Large intestine (tissue), 12 donors: ENCODE measurements at places on chromosomes 4 and X.

DNA sequence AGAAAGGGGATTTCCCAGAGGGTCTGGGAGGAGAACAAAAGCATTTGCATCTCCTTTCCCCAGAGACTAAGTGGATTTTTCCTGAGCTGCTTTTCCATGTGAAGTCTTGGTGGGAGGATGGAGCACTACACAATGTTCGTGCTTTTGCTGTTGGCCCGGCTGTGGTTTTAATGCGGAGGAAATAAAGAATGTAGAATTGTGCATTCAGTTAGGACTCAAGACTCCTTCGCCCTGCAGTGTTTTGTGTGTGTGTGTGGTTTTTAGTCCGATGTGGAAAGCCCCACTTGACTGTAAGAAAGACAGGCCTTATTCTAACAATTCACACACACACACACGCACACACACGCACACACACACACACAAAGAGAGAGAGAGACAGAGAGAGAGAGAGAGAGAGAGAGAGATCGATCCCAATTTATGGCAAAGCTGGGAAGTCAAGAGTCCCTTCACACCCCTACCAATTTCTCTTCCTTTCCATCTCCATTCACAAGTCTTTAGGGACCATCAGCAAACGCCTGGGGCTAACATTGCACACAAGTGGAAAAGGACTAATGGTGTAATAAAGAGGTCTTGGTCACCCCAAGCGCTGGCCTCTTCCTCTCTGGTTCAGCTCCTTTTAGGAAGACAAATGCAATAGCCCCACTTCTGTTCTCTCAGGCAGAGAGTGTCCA lies 44.2 kb downstream of the CLDN34 start:
- no peak for DNase-seq

- DNase-seq, result no peak
Observed at GRCh38 chr4:6501171-6501570, 28.8 kb upstream of the PPP2R2C start.

DNA sequence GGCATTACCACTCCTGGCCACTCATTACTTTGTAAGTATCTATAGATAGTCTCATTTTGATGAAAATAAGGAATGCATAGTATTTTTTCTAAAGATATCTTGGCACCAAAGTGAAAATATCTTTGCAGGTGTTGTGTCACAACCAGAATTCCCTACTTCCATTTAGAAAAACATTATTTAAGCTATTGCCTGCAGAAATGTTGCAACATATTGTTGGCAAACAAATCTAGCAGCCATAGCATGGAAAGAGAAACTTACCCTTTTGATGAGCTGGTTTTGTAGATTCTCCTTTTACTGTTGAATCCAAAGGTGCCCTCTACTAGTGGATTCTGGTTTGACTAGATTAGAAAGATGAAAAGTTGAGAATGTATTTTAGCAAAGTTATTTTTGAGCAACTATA lies 138.8 kb downstream of the AREG start:
- no peak for DNase-seq

DNA sequence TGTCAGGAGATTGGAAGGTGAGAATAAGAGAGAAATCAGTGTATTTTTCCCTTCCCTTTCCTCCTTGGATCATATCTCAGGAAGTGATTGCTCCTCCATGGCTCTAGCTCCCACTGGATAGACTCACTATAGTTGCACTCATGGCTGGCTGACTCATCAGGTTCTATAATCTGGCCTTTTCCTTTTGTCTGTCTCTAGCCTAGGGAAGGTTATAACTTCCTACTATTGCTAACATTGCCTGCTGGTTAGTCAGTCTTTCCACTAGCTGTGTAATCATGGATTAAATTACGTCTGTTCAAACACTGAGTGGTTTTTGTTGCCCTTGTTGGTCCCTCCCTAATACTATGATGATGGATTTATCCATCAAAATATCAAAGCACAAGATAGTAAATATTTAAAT lies 195.5 kb upstream of the VEGFC start:
- no peak for DNase-seq

DNA sequence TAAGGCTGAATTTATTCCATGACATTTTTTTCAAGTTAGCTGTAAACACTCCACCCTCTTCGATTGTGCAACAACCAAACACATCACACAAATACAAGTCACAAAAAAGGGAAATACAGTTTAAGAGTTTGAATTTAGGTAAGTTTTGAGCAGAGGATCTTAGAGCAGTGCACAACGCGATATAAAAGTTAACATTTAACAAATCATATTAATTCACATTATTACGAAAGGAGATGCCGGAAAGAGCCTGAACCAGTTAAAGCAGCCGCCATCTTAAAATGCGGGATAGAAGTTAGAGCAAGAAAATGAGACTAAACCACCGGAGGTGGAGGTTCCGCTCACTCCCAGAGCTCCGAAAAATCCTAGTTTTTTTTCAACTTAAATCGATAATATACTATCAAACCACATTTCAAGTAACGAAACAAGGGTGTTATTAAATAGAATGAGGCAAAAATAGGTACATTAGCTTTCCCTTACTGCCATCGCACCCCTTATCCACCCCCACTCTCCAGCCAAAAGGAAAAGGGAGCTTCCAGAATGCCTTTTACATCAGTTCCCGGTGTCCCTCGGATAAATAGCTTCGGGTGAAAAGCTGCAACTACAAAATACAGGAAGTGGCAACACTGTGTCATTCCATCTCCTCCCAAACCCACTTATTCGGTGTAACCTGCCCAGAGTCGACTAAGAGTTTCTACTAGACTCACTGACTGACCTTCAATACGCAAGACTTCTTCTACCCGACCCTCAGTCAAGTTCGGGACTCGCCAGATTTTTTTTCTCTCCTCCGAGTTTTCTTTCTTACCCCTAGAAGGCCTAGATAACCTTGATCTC lies 1.9 kb downstream of the UBE2D3 start:
- DNase-seq, result peak; percentile 35

- no peak for DNase-seq
Observed at GRCh38 chrX:119573840-119574393, 446 bp upstream of the UBE2A start.

DNA sequence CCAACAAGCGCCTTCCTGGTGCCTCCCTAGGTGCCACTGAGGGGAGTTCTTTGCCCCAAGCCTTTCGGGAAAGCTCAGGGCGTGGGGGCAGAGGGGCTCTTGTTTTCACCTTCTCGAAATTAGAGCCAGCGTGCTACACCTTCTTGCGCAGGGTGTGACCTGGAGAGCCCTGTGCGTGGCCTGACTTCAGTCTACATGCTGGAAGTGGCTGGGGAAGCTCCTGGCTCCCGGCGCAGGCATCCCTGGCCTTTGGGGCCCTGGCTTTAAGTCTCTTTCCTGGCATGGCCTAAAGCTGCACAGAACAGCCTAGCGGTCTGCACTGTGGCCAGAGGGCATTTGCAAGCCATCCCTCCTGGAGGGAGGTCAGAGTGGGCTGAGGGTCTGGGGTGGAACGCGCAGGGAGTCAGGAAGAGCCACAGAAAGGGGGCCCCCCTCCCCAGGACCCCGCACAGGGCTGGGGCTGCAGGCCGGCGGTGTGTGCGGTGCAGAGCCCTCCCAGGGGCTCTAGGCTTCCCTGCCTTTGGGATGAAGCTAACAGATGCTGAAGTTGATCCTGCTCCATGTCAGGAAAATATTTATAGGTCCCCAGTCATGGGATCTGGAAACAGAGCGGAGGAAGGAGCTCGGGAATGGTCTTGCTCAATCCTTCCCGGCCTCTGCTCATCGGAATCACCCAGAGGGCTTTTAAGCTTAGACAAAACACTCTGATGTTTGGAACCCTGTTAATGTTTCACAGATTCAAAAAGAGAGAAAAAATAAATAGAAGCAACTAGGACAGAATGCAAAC lies 781 bp upstream of the SPON2 start:
- no peak for DNase-seq

GRCh38 chr4:184722798-184723197 lies 11.1 kb downstream of the CENPU start:
- DNase-seq, result no peak

DNA sequence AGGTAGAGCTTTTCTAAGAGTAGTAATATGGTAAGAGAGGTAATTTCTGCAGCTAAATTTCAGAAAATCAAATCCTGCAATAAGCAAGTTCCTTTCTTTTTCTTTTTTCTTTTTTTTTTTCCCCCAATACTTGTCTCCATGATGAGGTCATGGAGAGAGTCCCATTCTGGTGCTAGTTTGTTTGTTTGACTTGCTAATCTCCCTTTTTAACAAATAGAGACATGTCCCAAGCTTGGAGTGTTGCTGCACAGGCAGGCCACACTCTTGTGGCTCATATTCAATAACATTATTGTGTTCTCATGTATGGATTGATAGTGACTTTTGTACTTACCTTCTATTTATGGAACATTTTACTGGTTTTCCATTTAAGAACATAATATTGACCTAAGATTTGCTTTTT lies 25.5 kb downstream of the PTPN13 start:
- DNase-seq, result no peak

GRCh38 chr4:38026158-38026740 lies 66.1 kb downstream of the PTTG2 start:
- DNase-seq, result peak; percentile 77

DNA sequence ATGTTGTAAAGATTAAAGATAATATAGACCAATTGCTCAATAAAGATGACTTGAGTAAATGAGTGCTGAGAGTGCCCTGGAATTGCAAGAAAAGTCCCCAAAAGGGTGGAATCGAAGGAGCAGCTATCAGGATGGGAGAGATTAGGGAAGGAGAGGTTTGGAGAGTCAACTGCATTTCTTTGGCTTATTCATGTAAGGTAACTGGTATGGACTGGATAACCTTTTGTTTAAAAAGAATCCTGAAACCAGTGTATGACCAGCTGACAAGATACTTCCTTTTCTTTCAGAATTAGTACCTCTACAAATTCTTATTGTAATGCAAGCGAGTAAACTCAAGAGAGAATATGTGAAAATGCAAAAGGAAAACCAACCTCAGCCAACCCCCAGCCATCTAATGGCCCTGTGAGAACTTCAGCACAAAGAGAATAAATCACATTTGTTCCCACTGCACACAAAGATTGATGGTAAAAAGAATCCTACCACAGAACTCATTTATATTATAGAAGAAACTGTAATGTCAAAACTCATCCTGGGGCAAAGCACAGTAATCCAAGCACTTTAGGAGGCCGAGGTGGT lies 24.5 kb upstream of the SPP1 start:
- DNase-seq, result no peak

GRCh38 chrX:154750301-154751202 lies at the start of gene GAB3:
TSS of gene GAB3 (minus strand) at chrX:154751077. CDS start at chrX:154751025, 52 bp downstream.
- no peak for DNase-seq

- DNase-seq, result no peak
Observed at GRCh38 chr4:21476757-21477156, 471.8 kb downstream of the KCNIP4 start.

DNA sequence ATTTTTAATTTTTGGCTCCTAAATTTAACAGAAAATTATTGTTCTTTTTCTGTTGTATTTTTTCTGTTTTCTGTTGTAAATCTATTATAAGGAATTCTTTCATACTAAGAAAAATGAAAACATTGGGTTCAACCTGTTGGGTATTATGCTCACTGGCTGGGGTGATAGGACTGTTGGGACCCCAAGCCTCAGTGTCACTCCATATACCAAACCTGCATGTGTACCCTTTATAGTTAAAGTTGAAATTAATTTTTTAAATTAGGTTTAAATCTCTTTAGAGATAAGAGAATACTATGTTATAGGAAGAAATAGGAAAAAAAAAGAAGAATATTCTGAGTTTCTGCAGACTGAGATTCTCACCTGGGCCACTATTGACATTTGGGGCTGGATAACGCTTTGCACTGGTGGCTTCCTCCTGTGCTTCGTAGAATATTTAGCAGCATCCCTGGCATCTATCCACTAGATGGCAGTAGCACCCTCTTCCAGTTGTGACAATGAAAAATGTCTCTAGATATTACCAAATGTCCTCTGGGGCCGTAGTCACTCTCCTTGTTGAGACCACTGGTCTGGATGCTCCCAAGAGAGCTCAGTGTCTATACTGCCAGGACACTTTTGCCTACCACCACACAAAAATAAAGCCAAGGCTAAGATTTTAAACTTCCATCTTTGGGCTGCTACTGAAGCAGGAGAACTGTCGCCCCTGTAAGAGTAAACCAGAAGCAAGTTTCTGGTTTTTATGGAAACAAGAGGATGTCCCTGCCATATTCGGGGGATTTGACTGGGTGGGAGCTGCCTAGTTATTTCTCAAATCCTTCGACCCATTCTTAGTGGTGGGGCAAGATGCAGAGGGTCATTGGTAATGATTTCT lies 22.4 kb upstream of the CLTRN start:
- DNase-seq, result peak; percentile 42

DNA sequence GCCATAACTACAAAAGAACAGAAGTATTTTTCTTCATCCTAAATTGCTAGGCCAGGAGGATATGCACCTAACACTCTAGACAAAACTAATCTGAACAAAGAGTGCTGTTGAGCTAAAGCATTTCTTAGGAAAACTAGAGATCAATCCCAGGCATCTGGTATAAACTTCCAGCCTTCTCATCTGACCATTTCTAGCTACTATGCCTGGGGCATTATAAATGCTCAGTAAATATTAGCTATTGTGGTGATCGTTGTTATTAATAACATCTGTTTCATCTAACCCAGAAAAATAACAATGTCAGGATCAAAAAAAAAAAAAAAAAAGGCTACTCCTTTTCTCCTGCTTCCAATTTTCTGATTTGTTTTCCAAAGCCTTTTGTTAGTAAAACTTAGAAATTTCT lies 7.7 kb upstream of the SLC10A6 start:
- DNase-seq, result no peak

- DNase-seq, result peak; percentile 11
Observed at GRCh38 chr4:168587411-168588125, 90.7 kb downstream of the PALLD start.

GRCh38 chrX:45740291-45740690 lies 539.6 kb upstream of the DIPK2B start:
- no peak for DNase-seq

GRCh38 chr4:130722361-130722760 lies 1626.4 kb downstream of the C4orf33 start:
- DNase-seq, result no peak

- DNase-seq, result no peak
Observed at GRCh38 chr4:159837071-159837470, 734.2 kb downstream of the RAPGEF2 start.

- DNase-seq, result peak; percentile 1
Observed at GRCh38 chrX:142149919-142150318, 55.2 kb downstream of the MAGEC2 start.

GRCh38 chr4:98657531-98658286 lies 702 bp downstream of the TSPAN5 start:
- DNase-seq, result peak; percentile 48
